NCI-H510A (cell line): ENCODE measurements at places on chromosomes 16 and 17.

DNA sequence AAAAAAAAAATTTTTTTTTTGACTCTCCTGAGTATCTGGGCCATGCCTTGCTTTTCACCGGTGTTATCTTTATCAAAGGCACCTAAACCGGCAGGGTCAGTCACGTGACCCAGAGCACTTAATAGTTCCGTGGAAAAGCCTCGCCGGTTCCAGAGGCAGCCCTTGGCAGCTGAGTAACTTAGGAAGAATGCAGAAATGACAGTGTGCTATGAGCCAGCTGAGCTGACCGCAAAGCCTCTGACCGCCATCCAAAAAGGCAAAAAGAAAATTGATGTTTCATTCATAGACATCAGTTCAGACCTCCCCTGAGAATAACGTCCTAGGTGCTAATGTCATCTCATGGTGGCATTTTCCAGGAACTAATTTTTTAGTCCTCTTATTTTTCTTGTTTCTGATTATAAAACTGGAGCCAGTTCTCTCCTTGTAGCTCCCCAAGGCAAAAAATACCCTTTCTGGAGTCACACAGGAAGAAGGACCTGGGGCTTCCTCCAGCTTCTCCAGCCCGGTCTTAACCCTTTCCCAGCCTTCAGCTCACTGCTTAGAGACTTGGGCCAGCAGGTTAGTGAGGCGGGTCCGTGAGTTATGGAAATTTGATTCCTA, 122.6 kb downstream of the SOCS1 start:
- DNase-seq = no peak

- DNase-seq = no peak
Measured at GRCh38 chr16:15694499-15694898, 44.5 kb downstream of the NDE1 start.

GRCh38 chr17:50556803-50557202, 3.7 kb upstream of the CACNA1G start:
- DNase-seq = no peak

DNA sequence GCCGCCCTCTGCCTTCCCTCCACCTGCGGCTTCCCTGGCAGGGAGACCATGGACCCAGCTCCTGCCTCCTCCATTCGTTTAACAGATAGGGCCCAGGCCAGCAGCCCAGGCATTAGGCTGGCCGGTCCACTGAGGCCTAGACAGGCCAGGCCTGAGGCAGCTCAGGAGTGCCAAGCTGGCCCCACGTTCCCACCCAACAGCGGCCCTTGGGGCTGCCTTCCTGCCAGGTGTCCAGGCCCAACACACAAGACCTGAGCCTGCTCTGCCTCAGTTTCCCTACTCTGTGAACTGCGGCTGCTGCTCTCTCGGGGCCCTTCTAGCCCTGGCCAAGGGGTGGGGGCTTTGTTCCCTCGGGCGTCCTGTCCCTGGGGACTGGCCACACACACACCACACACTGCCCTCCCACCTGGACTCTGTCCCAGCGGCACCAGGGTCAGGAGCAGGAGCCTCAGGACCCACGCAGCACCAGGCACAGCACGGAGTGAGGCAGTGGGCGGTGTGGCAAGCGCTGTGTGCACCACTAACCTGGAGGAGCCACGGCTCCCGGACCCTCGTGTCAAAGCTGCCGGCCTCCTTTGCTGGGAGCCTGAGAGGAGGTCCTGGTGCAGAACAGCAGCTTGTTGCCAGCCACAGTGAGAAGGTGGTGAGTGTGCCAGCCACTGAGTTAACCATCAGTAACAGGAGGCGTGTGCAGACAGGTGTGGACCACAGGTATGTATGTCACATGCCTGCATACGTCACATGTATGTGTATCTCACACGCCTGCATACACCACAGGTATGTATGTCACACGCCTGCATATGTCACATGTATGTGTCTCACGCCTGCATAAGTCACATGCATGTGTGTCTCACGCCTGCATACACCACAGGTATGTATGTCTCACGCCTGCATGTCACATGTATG, 14.6 kb upstream of the CDH15 start:
- no peak for DNase-seq

- DNase-seq = no peak
Measured at GRCh38 chr17:1030684-1031532, 34.0 kb downstream of the TIMM22 start.

- no peak for DNase-seq
Measured at GRCh38 chr16:86370062-86370461, 140.3 kb upstream of the FOXF1 start.

DNA sequence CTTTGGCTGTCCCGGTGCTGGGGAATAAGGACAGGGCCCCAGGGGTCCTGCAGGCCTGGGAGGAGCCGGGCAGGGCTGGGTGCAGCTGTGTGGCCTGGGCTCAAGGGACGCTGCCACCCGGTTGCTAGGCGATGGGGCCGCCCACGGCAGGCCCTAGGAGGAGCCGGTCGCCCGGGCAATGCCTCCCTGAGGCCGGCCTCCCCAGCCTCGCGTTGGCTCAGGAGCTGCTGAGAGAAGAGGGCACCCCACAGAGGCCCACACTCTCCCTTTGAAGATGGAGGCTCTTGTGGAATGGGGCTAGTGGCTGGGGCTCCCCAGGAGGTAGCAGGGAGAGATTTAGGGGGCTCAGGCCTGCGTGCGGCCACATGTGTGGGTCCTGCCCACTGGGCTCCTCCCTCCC, at the start of gene CIBAR2:
TSS of gene CIBAR2 (minus strand) at position 109 of the 400 bp plus-strand sequence. CDS start 120 bp downstream, outside the sequence.
- peak; percentile 61 for DNase-seq

GRCh38 chr17:49327835-49328784, 33.9 kb downstream of the ZNF652 start:
- no peak for DNase-seq

GRCh38 chr16:47250983-47251382, 107.2 kb upstream of the NETO2 start:
- DNase-seq = no peak

DNA sequence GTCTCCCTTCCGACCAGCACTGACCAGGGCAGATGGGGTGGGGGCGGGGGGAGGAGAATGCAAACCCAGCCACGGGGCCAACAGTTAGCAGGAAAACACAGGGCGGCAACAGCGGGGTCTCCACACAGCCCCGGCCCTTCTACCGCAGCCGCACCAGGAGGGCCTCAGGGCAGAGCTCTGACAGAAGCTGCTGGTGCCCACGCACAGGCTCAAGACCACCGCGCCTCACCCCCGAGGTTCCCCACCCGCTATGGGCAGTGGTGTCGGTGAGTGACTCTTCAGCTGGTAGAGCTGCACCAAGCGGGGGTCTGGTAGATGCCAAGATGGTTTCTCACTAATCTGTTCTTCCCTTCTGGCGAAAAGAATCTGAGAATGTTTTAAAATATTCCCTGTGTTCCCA, 16.1 kb downstream of the HAGH start:
- no peak for DNase-seq

- DNase-seq = no peak
Measured at GRCh38 chr16:54928411-54929089, 2.1 kb upstream of the IRX5 start.

- DNase-seq = no peak
Measured at GRCh38 chr17:13837417-13837816, 231.9 kb upstream of the COX10 start.

- no peak for DNase-seq
Measured at GRCh38 chr16:3957344-3957980, 76.9 kb upstream of the CREBBP start.

DNA sequence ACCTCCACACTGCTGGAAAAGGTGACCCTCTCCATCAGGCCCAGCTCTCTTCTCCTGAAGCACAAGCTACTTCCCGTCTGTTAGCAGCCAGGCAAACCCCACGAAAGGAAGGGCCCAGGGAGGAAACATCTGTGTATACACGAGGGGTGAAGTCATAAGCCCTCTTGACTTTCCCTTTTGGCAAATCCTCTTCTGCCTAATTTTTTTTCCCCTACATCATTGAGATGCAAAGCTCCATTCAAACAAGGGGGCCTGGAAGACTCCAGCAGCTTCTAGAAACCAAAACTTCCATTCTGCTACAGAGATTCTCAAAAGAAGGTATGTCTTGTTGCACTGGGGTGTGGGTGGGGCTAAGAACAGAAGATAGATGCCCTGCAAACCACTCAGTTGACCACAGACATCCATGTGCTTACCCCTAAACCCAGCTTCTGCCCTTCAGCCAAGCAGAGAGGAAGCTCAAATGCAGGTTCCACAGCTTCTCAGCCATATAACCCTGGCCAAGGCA, 145.6 kb upstream of the RCVRN start:
- no peak for DNase-seq

- DNase-seq = no peak
Measured at GRCh38 chr17:70104791-70105523, 29.9 kb downstream of the KCNJ16 start.

DNA sequence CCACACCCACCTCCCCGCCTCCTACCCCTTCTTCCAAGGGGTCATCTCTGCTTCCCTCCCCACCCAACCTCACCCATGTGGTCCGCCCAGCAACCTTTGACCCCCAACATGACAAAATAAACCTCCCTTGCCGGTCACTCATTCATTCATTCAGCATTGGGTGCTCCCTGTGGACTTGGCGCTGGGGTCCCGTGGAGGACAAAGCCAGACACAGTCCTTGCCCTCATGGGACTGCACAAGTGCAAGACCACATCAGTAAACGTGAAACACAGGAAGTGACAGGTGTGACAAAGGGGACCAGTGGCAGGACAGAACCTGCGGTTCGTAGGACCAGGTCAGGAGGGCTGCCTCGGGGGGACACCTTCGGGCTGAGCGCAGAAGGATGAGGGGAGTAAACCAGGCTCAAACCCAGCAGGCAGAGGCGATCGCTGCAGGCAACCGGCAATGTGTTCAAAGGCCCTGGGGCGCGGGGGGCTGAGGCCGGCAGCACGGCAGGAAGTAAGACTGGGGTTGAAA, 185.4 kb downstream of the SEC14L1 start:
- no peak for DNase-seq

DNA sequence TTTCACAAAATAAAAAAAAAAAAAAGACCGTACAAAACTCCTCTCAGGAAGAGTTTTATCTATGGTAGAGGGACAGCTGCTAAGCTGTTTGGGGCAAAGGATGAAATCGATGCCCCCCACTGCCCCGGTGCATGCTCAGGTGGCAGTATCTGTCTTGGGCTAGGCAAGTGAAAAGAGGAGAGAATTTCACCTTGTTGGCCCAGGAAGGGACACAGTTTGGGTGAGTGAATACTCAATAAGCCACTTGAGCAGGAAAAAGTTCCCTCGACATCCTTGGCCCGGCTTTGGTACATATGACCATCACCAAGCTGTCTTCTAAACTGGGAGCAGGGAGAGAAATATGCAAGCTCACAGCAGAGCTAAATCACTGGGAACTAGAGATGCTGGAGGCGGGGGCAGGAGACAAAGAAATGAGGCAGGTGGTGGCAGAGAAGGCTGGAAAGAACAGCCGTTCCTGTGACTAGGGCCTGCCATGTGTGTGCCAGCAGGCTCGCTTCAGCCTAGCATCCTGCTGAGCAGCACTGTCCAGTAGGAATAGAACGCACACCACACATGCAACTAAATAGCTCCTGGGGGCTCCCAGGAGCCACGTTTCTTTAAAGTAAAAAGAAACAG, 8.2 kb upstream of the EIF1 start:
- peak; percentile 32 for DNase-seq

- DNase-seq = no peak
Measured at GRCh38 chr16:17082095-17082882, 388.5 kb downstream of the XYLT1 start.

DNA sequence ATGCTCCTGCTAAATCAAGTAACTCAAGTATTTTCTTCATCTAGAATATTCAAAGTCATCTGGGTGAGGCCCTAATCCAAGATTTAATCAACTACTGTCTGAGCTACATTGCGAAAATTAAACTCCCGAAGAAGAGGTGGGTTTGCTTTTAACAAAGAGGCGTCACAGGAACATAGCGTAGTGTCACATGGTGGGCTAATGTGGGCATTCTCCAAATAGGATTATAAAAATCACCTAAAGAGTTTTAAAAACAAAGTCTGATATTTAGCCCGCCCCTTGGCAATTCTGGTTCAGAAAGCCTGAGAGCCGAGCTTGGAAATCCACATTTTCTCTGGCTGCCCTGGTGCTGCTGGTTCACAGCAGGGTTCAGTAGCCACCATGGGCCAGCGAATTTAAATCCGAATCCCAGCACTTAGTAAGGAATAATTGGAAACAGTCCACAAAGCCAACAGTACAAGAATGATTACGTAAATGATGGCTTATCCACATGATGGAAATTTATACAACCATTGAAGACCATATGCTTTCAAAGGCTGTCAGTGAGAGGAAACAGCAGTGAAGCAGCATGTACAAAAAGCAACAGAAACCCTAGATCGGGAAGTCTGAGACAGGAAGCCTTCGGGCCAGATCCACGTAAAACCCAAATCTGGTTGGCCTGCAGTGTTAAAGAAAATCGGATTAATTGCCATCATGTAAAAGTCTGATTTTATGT, 8.8 kb downstream of the PMM2 start:
- no peak for DNase-seq

DNA sequence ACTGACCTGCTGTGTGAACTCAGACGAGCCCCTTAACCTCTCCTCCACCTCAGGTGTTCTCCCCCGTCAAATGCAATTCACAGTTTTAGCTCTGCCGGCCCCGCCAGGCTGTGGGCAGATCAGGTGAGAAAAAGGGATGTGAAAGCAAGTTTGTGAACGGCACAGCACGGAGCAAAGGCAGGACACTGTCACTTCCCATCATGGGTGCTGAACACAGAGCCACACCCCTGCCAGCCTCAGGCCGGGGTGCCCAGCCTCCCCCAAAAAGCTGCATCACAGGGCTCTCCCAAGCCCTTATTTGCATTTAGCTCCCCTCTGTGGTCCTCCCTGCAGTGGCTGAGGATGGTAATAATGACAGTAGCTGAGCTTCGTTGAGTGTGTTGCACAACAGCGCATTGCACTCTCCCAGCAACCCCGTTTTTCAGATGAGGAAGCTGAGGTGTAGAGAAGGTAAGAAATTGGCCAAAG, 88.8 kb upstream of the TNRC6C start:
- DNase-seq = no peak

- DNase-seq = no peak
Measured at GRCh38 chr17:77216486-77216885, 75.7 kb downstream of the SEC14L1 start.

- DNase-seq = no peak
Measured at GRCh38 chr16:88941913-88942909, 34.8 kb downstream of the CBFA2T3 start.

GRCh38 chr17:74882517-74883240, 9.9 kb upstream of the FDXR start:
- DNase-seq = no peak

- no peak for DNase-seq
Measured at GRCh38 chr16:88982286-88983084, 5.5 kb upstream of the CBFA2T3 start.
